ENCODE measurements at places on chromosomes 16 and 17. TPM values are rescaled to one million over a fixed set of nuclear protein-coding genes. Genes with fewer than 3 reads are reported as not detected.

PPP1R27 gene
- not detected for total RNA-seq

SMPD3 gene
- total RNA-seq, result 0.40 TPM

ZDHHC1 gene
- total RNA-seq, result 0.85 TPM

DNA sequence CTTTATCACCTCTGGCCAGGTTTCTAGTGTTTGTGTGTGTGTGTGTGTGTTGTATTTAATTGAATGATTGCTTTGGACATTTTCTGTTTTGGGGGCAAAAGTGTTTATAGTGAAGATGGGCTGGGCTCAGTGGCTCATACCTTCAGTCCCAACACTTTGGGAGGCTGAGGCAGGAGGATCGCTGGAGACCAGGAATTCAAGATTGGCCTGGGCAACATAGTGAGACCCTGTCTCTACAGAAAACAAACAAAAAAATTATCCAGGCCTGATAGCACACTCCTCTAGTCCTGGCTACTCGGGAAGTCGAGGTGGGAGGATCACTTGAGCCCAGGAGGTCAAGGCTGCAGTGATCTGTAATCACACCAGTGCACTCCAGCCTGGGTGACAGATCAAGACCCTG is 37.5 kb downstream of the RPA1 start:
- no peaks in the 10 kb centered on the region for H3K27me3 ChIP-seq
- no peak for DNase-seq
- peaks cover 38% of the 10 kb centered on the region for H3K36me3 ChIP-seq
- H3K4me1 ChIP-seq, result peaks cover 47% of the 10 kb centered on the region
- no peak overlapping the region for H3K4me3 ChIP-seq

DNA sequence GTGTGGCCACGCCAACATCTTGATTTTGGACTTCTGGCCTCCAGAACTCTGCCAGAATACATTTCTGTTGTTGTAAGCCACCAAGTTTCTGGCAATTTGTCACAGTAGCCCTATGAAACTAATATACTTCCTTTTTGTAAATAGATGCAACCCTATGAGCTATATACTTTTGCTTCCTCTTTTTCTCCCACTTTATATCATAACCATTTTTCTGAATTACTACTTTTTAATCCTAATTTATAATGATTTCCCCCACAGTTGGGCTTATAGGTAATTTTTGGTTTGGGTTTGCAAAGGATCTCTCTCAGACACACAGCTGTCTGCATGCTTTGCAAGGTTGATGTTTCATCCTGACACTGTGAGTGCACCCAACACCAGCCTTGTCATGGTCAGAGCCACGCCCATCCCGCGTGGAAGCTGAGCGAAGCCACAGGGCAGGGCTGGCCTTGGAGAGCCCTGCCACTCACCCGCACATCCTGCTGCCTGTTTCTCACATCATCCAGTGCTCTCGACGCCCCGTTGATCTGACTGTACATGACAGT is 5.8 kb downstream of the TRIM25 start:
- peak overlapping the region; percentile 36 for H3K27ac ChIP-seq
- H3K36me3 ChIP-seq, result peaks cover 66% of the 10 kb centered on the region
- peaks cover 61% of the 10 kb centered on the region for H3K4me1 ChIP-seq

GRCh38 chr16:89108416-89108815 is 14.8 kb downstream of the ACSF3 start:
- peaks cover 1% of the 10 kb centered on the region for H3K4me1 ChIP-seq
- H3K27ac ChIP-seq, result no peak overlapping the region
- H3K4me3 ChIP-seq, result no peak overlapping the region
- H3K36me3 ChIP-seq, result peaks cover 39% of the 10 kb centered on the region

DNA sequence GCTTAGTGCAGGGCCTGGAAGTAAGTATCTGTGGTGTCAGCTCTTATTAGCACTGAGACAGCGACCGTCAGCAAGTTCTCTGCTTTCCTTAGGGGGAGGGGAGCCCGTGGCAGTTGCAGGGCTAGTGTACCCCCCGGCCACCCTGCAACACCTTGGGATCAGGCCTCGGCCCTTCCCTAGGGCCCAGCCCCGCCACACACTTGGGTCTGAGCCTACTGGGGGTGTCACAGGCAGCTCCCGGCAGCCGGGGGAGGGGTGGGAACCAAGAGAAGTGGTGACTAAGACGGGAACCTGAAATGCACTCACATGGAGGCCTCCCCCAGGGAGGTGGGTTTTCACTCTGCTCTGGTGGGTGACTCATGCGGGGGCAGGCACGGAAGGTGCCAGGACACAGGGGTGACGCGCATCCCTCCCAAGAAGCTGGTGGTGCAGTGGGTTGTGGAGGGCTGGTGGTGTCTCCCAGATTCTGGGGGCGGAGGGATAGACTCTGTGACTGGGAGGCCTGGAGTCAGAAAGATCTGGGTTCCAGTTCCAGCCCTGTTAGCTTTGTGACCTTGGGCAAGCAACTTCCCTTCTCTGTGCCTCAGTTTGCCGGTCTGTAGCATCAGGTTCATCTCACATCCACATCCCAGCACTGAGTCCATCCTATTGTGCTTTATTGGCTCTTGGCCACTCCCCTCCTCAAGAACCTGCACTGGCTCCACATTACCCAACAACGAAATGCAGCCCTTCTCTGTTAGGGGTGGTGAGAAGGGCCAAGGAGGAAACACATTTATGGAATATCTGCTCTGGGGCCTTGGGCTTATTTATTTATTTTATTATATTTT is 44.5 kb downstream of the LAT start:
- H3K36me3 ChIP-seq, result peaks cover 2% of the 10 kb centered on the region
- peak overlapping the region; percentile 52 for H3K4me3 ChIP-seq
- H3K27ac ChIP-seq, result peak overlapping the region; percentile 85
- H3K27me3 ChIP-seq, result no peaks in the 10 kb centered on the region

- H3K4me1 ChIP-seq, result peaks cover 30% of the 10 kb centered on the region
- peaks cover 57% of the 10 kb centered on the region for H3K36me3 ChIP-seq
- no peaks in the 10 kb centered on the region for H3K27me3 ChIP-seq
These were observed 1.2 kb downstream of the PRPF8 start for GRCh38 chr17:1683459-1683858.

DNA sequence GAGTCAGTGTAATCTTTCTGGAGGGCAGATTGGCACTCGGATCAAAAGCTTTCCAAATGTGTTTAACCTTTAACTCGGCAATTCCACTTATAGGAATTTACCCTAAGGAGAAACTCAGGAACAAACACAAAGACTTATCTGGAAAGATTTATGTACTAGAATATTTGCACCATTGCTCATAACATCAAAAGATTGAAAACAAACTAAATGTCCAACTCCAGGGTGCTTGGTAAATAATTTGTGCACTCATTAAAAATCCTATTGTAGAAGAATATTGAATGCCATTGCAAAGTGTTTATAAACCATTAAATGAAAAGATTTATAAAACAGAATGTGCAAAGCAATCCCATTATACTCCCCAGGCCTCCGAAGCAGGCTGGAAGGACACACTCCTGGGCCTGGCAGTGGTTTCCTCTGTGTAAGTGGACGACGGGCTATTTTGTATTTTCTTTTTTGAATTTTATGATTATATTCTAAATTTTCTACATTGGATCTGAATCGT is 18.7 kb upstream of the RBFOX3 start:
- H3K4me1 ChIP-seq, result no peaks in the 10 kb centered on the region
- H3K36me3 ChIP-seq, result no peaks in the 10 kb centered on the region
- no peak overlapping the region for H3K27ac ChIP-seq

DNA sequence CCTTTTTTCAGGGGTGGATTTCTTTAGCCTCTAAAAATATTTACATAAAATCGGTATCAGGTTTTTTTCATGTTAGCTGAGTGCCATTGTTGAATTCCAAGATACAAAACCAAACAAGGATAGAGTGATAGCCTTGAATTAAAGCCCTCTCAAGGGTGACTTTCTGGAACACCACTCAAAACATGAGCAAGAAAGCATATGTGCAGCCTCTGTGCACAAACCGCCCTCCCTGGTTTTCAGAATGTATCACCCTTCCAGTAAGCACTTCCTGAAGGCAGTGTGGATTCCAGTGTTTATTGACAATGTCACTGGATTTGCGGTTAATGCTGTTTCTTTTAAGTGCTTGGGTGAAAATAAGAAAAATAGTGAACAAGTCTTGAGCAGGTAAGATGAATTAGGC is 597.7 kb downstream of the TMEM114 start:
- no peak for DNase-seq
- no peak overlapping the region for H3K27ac ChIP-seq
- H3K4me3 ChIP-seq, result no peak overlapping the region

KRT32 gene
- total RNA-seq, result not detected

Data from activated CD4-positive, alpha-beta T cell treated with anti-CD3 and anti-CD28 coated beads, Interleukin-2, amount 10 ng/mL, durations not matched to agents 24 days and 14 days (primary cell).